Lower leg skin (tissue), 4 donors: ENCODE measurements at places on chromosomes 4 and X. TPM values are rescaled to one million over a fixed set of nuclear protein-coding genes. Genes with fewer than 3 reads are reported as not detected.

Gene SHROOM4
- 3.3 TPM for total RNA-seq

Gene ASB12
- total RNA-seq, result not detected

Gene MAGEE1
- total RNA-seq, result 3.2 TPM

Gene ARHGAP10
- 30.6 TPM for total RNA-seq

Gene NPNT
- total RNA-seq, result 12.4 TPM

Gene IBSP
- not detected for total RNA-seq

Gene PAGE1
- not detected for total RNA-seq

Gene KIT
- total RNA-seq, result 26.1 TPM

Gene HEPH
- 19.6 TPM for total RNA-seq
